SJSA1 (cell line): ENCODE measurements at places on chromosomes 3 and 15. TPM values are rescaled to one million over a fixed set of nuclear protein-coding genes. Genes with fewer than 3 reads are reported as not detected.

DNA sequence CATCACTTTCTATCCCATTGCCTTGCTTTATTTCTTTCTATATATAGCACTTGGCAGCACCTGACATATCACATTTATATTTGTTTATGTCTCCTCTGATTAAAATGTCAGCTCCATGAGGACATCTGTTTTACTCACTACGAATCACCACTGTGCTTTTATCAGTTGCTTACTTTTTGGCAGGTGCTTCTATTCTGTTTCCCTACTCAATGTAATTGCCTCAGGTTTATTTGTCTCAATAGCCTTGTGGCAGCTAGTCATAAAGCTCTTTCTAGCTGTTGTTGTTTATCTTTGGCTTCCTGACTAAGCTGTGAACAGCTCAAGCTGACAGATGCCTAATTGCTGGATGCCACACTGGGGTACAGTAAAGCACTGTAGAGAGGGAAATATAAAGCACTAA lies 85.5 kb downstream of the VPS13C start:
- peaks cover 26% of the 10 kb centered on the region for H3K36me3 ChIP-seq
- H3K4me3 ChIP-seq: no peak overlapping the region
- no peaks in the 10 kb centered on the region for H3K4me1 ChIP-seq
- H3K27me3 ChIP-seq: no peaks in the 10 kb centered on the region
- no peak overlapping the region for H3K27ac ChIP-seq

GRCh38 chr15:40082195-40082883 lies 26.3 kb downstream of the BMF start:
- H3K27me3 ChIP-seq: no peaks in the 10 kb centered on the region
- H3K27ac ChIP-seq: no peak overlapping the region
- H3K4me3 ChIP-seq: no peak overlapping the region
- DNase-seq: no peak

DNA sequence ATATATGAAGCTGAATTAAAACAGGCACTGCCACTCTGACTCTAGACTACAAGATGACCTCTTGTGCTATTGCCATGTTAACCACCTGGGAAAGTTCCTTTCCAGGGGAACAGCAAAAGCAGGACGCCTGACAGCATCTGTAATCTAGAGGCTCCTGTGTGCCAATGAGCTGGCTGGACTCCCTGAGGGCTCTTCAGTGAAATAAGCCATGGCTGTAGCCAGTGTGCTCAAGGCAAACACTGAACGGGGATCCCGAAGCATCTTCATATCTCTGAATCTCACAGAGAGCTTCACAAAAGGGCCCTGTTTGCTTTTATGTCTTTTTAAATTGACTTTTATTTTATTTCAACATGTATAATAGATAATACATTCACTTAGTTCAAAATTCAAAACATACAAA lies 57.2 kb downstream of the BFSP2 start:
- H3K27me3 ChIP-seq: no peaks in the 10 kb centered on the region
- H3K4me3 ChIP-seq: no peak overlapping the region
- peaks cover 18% of the 10 kb centered on the region for H3K4me1 ChIP-seq
- H3K36me3 ChIP-seq: no peaks in the 10 kb centered on the region
- H3K27ac ChIP-seq: no peak overlapping the region

DNA sequence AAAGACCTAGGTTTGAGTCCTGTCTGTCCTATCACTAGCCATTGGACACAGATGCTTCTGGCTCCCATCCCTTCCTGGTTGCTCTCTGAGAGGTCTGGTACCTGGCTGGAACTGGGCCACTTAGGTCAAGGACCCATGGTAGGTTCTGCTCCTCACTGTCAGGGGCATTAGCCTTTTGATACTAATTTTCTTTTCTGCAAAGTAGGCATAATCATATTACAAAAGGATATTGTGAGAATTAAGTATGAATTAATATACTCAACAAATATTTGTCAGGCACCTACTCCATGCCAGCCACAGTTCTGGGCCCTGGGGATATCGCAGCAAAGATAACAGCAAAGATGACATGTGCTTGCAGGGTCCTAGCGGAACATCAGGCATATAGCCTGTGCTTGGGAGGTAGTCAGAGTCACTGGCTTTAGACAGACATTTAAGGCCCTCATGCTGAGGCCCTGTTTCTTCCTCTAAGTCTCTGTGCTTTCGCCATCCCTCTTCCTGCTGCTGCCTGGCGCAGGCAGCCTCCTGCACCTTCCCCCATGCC lies 25.6 kb upstream of the LCTL start:
- no peaks in the 10 kb centered on the region for H3K27me3 ChIP-seq
- no peaks in the 10 kb centered on the region for H3K36me3 ChIP-seq
- no peak for DNase-seq

DNA sequence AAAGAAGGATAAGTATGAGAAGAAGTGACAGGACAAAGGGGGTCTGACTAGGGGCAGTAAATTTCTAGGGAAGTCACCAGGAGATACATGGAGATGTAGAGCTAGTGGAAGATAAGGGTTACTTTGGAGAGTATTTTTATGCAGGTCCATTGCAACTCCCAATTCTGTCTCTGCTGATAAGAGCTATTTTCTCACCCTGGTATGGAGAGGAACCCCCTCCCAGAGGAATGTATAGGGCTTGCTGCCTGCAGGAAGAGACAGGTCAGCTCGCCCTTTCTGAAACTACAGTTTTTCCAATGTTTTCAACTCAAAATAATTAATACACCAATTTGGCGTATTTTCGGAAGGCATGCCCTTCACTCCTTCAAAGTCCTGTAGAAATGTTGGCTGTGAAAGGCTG lies 11.4 kb upstream of the CORO2B start:
- H3K36me3 ChIP-seq: no peaks in the 10 kb centered on the region
- H3K4me3 ChIP-seq: no peak overlapping the region
- H3K27ac ChIP-seq: no peak overlapping the region
- DNase-seq: no peak
- H3K27me3 ChIP-seq: peaks cover 17% of the 10 kb centered on the region

GRCh38 chr3:60933824-60934223 lies 317.4 kb downstream of the FHIT start:
- DNase-seq: no peak
- no peaks in the 10 kb centered on the region for H3K27me3 ChIP-seq
- H3K4me3 ChIP-seq: no peak overlapping the region
- H3K27ac ChIP-seq: no peak overlapping the region

SCG3 gene
- total RNA-seq: not detected in 2 replicates

CELF6 gene
- 0.08 TPM in 1 of 2 replicates, not detected in the other for total RNA-seq
